Cardiac fibroblast (primary cell): ENCODE measurements at places on chromosomes 1 and 21.

DNA sequence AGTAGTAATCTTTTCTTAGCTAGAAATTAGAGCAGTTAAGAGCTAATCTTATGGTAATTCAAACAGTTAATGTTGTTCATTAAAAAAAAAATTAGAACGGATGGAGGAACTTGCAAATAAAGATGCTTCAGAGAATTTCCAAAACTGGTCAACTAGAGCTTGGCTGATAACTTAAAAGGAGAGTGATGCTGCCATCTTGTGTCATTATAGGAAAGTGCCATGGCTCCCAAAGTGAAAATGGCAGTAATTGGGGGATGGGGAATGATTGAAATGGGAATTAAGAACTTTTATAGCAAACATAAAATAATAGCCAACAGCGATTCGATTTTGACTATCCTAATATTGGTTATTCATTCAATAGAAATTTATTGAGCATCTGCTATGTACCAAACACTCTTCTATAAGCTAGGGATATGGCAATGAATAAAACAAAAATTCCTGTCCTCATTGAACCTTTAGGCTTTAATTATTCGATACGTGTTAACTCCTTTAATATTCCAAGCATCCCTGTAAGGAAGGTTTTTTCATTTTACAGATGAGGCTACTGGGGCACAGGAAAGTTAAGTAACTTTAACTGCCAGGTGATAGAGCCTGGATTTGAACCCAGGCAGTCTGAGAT, 5.7 kb upstream of the PLPP3 start:
- DNase-seq, result peak; percentile 84

DNA sequence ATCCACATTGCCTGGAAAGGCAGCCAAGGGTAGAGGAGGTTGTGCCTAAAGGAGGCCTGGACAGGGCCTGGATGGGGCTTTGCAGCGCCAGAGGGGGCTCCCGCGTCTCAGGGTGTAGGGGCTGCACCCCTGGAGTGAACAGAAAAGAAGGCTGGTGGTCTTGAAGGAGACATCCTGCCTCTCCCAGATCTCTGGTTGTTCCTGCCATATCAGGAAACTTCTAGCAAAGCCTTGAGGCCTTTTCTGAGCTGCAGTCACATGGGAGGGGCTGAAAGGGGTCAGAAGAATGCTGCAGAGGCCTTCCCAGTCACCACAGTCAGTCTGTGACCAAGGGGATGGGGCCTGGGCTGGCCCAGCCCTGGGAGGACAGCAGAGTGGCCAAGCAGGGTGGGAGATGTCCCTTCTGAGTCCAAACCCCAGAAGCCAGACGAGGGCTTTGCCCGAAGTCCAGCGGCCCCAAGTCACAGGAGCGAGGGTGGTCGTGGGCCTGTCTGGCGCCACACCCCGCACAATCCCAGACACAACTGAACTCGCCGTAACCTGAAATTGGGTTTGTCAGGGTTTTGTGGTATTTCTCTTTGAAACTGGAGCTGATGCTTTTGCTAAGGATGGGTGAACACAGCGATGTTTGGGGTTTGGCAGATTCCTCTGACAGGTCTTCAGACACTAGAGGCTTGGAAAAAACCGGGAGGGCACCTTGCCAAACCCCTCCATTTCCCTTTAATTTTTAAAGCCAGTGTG, 29.6 kb downstream of the SIM2 start:
- no peak for DNase-seq

GRCh38 chr21:17513214-17514123, 626 bp downstream of the CXADR start:
- peak; percentile 32 for DNase-seq

DNA sequence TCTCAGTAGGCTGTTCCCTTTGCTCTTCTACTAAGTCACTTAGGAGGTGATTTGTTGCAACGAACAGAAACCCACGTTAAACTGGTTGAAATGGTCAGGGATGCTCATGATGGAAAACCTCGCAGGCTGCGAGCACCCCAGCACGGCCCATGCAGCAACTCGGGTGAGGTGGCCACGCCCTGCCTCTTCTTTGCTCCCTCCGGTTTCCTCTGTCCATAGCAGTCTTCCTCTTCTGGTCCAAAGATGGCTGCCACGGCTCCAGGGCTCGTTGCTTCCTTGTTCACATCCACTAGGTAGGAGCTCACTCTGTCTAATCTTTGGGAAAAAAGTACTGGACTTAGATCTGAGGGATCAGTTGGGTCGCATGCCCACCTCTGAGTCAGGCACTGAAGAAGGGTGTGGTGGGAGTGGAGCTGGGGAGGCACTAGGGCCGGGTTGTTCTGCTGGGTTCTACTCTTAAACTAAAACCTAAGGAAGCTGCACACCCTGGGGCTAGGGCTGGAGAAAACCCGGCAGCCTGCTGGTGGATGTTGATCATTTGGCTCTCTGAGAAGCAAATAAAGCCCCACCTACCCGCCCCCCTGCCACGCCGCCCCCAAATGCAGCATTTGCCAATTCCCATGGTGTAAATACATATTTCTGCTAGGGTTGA, 31.0 kb downstream of the KAZN start:
- DNase-seq, result no peak

DNA sequence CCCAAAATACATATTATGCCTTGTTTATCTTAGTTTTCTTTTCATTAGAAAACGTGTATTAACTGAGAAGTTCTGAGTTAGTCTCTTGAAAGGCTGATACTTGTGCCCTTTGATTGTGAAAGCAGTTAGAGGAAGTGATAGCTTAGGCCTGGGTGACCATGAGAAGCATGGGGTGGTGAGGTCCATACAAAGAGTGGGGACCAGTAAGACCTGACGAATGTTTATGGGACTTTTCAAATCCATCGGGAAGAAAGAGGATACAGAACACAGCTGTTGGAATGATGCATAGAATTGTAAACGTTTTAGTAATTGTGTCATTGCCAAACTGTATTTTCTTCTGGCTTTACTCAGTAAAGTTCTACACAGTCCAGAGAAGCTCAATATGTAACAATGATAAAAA, 259.8 kb downstream of the LMO4 start:
- DNase-seq, result no peak

DNA sequence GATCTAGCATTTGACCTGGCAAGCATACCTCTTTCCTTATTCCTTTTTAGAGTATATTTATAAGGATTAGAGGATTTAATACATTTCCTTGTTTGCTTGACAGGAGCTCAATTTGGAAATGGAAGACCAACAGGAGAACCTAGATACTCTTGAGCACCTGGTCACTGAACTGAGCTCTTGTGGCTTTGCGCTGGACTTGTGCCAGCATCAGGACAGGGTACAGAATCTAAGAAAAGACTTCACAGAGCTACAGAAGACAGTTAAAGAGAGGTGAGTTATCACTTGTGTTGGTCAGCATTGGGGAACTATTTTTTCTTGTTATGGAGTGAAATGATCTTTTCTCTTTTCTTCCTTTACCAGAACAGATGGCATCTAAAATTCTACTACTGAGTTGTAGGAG, 123.4 kb upstream of the BMP8A start:
- no peak for DNase-seq

DNA sequence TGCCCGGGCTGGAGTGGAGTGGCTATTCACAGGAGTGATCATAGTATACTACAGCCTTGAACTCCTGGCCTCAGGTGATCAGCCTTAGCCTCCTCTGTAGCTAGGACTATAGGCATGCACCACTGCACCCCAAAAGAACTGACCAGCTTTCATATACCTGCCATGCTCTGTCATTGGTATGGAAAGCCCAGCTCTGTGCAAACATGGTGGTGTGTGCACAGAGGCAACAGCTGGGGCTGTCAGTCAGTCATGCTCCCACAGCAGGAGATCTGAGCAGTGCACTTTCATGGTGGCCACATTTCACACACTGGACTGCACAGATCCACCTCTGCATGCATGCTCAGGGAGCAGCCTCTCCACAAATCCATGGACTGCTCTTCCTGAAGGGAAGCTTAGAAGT, 8.8 kb upstream of the JAK1 start:
- no peak for DNase-seq

DNA sequence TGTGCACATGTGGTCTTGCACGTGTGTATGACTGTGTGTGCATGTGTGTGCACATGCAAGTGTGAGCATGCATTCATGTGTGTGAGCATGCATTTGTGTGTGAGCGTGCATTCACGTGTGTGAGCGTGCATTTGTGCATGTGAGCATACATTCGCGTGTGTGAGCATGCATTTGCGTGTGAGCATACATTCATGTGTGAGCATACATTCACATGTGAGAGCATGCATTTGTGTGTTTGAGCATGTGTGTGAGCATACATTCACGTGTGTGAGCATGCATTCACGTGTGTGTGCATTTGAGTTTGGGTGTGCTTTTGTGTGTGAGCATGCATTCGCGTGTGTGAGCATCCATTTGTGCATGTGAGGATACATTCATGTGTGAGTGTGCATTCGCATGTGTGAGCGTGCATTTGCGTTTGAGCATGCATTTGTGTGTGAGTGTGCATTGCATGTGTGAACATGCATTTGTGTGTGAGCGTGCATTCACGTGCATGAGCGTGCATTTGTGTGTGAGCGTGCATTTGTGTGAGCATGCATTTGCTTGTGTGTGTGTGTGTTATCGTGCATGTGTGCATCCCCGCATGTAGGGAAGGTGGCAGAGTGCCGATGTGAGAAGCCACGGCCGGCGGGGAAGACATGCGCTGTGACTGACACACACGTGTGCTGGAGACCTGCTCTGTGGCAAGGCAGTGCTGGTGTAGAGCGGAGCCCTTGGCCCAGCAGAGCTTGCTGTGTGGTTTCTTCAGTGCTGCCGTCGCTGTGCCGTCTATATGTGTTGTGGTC, 18.2 kb downstream of the ITGB2 start:
- no peak for DNase-seq

- peak; percentile 43 for DNase-seq
Measured at GRCh38 chr1:54577612-54578011, 29.6 kb downstream of the ACOT11 start.

DNA sequence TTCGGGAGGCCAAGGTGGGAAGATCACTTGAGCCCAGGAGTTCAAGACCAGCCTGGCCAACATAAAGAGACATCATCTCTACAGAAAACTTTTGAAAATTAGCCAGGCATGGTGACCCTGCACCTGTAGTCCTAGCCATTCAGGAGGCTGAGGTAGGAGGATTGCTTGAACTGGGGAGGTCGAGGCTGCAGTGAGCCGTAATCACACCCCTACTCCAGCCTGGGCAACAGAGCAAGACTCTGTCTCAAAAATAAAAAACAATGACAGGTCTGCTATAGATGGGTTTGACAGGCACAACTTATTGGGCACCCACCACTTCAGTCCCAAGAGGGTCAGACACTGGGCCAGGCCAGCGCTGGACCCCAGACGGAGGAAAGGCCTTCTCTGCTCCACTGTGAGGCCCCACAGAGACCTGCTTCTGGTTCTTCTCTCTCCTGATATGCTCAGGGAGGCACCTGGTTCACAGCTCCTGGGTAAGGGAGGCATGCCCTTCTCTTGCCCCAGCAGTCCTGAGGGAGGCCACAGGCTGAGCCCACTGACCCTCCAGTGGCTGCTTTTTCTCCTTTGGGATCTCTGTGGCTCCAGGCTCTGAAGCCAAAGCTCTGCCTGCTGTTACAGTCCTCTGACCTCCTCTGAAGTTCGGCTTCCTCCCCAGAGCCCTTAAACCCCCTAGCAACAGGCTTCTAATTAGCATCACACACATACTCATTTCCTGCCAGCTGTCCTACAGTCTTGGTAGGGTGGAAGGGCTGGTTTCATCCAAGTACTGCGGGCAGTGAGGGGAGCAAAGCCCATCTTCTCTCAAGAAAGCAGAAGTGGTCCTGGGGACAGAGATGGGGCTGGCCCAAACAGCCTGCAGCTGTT, 14.4 kb downstream of the S100A16 start:
- peak; percentile 82 for DNase-seq

DNA sequence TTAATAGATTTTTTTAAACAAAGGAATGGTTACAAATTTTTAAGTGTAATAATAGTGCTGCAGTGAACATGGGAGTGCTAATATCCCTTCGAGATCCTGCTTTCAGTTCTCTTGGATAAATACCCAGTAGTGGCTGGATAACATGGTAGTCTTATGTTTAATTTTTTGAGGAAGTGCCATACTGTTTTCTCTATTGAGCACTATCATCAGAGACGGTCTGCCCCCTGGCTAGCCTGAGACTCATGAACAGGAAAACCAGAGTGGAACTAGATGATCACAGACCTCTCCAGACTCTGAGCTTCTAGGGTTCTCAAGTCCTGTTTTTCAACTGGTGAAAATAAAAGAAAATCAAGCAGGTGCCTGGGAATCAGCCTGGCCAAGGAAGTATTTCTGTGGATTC, 97.3 kb upstream of the MARK1 start:
- DNase-seq, result no peak

DNA sequence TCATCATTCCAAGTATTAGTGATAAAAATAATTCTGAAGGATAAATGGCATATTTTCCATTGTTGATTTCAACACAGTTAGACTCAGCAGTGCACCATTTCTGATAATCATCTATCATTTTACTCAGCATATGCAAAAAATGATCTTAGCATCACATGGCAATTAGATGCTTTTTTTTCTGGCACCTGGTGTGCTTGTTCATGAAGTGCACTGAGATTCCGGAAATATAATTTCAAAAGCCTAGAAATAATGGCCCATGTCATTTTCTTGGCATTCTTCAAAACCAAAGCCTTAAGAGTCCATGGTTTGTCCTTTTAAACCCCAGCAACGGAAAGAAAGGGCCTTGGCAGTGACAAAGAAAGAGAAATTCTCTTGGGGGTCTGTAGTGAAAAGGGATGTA, 278.8 kb downstream of the KIF26B start:
- no peak for DNase-seq

DNA sequence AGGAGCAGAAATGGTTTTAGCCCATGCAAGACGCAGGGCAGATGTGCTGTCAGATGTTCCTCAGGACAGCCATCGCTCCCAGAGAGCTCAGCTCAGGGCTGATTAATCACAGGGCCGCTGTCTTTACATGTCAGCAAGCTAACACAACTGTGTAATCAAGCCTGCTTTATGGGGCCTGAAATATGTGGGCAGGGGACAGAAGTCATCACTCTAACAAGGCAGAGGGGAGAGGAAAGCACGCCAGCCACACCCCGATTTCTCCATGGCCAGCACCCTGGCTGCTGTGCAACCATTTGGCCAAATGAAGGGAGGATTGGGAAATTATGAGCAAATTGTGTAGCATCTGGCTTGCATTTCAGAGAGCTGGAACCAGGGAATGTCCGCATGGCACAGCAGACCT, 368.8 kb downstream of the NPHP4 start:
- DNase-seq, result no peak

- no peak for DNase-seq
Measured at GRCh38 chr1:218983848-218984247, 189.8 kb upstream of the LYPLAL1 start.

DNA sequence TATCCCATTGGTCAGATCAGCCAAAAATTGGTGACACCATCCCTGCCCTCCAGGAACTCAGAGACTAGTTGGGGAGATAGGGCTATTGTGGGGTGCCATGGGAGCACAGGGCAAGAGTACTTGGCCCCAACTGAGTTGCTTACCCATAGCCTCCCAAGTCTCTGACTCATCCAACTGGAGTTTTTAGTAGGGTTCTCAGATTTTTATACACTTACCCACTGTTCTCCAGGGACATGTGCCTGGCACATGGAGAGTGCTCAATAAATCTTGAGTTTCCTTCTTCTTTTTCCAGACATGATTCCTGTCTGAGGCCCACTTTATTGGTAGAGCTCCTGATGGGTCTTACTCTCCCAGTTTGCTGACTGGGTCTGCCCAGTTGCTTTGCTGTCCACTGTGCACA, 56.7 kb downstream of the OVGP1 start:
- DNase-seq, result no peak
